Lower leg skin (tissue), 4 donors: ENCODE measurements at places on chromosomes 1 and 21. TPM values are rescaled to one million over a fixed set of nuclear protein-coding genes. Genes with fewer than 3 reads are reported as not detected.
A peak's percentile ranks its signal among the peaks of the same experiment; 100 is the strongest.

The MSH4 gene
- total RNA-seq = not detected

The OR2T33 gene
- not detected for total RNA-seq

The OVAAL gene
- total RNA-seq = not detected

DNA sequence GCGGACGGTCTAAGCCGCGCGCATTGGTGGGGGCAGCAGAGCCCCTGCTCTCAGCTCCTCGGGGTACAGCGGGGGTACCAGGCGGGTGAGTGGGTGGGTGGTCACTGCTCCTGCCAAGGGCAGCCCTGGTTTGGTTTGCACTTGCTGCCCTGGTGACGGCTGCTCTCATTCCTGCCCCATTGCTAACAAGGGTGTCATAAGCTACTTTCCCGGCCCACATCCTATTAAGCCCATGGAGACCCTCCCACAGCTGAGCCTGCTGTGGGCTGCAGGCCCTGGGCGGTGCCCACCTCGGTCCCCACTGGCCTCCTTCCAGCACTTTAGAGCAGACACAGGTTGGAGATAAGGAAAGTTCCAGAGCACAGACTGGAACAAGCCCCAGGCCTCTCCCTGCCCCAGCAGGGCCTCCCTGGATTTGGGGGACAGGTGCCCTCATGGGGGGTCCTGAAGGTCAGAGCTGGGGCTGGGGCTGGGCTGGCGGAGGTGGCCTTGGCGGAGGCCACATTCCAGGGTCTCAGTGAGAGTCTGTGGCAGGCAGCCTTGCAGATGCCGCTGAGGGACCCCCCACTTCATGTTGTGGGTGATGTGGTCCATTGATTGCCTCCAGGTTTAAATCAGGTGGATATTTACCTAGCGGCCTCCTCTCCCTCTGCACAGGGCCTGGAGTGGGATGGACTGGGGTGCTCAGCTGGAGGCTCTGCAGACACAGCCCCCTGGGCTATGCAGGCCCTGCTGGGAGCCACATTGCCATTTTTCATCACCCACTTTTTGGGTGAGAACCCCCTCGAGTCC, 27.0 kb downstream of the COL18A1 start:
- DNase-seq = no peak

- DNase-seq = no peak
Measured at GRCh38 chr1:161229896-161230295, 4.0 kb downstream of the TOMM40L start.

- no peak for DNase-seq
Measured at GRCh38 chr1:210233495-210234328, 1.1 kb downstream of the SERTAD4 start.

GRCh38 chr1:29282924-29283803, 46.8 kb downstream of the PTPRU start:
- DNase-seq = peak; percentile 76

DNA sequence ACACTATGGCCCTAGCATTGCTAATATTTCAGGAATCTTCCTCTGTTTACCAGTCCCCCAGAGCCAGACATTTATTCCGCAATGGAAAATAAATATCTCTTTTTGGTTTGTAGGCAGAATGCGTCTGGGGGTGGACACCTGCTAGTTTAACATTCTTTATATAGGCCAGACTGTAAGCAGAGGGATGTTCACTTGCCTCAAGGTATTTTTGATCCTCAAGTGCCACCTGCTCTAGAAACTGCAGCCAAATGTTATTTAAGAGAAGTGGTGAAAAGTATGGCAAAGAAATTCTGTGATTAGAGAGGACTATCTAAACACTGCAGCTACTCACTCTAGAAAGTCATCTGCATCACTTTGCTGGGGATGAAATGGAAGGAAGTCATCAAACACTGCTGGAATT, 164.7 kb downstream of the NEGR1 start:
- no peak for DNase-seq

DNA sequence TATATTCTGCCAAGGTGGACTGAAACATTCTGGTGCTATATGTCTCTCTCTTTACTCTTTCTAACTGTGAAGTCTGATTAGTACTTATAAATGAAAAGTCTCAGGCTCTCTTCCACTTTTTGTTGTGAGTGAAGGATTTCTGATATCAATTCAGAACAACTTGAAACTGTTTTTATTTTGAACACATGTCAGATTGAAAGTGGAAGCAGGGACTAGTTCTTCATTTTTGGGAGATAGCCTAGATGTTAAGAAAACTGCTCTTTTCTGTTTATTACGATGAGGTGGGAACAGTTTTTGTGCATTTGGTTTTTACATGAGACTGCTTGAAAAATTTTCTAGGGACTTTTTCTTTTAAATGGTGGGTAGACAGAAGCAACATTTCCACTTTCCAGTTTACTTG, 14.5 kb upstream of the GBP3 start:
- no peak for DNase-seq

DNA sequence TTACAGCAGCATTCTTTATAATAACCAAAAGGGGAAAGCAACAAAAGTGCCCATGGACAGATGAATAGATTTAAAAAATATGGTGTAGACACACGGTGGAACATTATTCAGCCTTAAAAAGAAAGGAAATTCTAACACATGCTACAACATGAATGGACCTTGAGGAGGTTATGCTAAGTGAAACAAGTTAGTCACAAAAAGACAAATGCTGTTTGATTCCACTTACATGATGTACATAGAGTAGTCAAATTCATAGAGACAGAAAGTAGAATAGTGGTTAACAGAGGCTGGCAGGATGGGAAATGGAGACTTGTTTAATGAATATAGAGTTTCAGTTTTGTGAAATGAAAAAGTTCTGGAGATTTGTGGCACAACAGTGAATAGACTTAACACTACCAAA, 151.4 kb downstream of the CYYR1 start:
- no peak for DNase-seq

DNA sequence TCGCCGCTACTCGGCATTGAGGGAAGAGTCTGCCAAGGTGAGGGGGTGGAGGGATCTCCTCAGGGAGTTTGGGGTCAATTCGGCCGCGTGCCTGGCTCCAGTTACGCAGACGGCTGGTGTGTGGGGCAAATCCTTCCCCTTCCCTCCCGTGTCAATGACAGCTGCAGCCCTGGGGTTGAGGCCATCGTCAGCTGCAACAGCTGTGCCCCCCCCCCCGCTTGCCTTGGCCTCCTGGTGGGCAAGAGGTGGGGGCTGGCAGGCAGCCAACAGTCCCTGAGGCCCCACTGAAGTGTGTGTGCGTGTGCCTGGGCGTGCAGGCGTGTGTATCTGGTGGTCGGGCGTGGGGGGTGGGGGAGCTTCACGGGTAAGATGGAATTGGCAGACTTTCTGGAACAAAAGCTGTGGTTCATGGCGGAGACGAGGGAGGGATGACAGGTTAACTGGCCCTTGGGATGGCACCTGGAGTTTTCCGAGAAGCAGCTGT, 25.6 kb downstream of the PPFIA4 start:
- DNase-seq = no peak
